ENCODE measurements at places on chromosomes 2 and 18. TPM values are rescaled to one million over a fixed set of nuclear protein-coding genes. Genes with fewer than 3 reads are reported as not detected.

- DNase-seq, result no peak
- H3K4me3 ChIP-seq, result no peak overlapping the region
- no peaks in the 10 kb centered on the region for H3K36me3 ChIP-seq
These were observed 24.1 kb downstream of the GLS start for GRCh38 chr2:190904640-190905261.

ACVR1 gene
- total RNA-seq, result 19.6 TPM

RAB6C gene
- 0.04 TPM for total RNA-seq

GRCh38 chr2:60470340-60470739 lies 83.1 kb downstream of the BCL11A start:
- H3K4me3 ChIP-seq, result no peak overlapping the region
- no peak for DNase-seq
- H3K4me1 ChIP-seq, result peaks cover 24% of the 10 kb centered on the region
- peak overlapping the region; percentile 42 for H3K27ac ChIP-seq
- no peaks in the 10 kb centered on the region for H3K36me3 ChIP-seq

DNA sequence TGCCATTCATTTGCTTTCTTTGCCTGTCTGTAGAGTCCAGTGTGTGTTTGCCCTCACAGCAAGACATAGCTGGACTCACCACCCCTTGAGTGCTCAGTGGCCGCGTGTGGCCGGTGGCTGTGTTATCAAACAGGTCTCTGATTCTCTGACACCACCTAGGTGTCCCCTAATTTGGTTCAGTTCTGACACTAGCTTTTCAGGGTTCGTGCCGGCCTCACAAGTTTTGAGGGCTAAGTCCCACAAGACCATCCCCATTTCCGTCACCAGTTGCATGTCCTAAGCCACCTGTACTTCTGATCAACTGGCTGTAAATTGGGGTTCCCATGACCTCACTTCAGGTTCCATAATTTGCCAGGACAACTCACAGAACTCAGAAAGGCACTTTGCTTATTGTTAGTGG lies 23.5 kb downstream of the NCK2 start:
- peaks cover 14% of the 10 kb centered on the region for H3K4me1 ChIP-seq
- no peak for DNase-seq
- no peak overlapping the region for H3K27ac ChIP-seq
- no peaks in the 10 kb centered on the region for H3K36me3 ChIP-seq
- no peaks in the 10 kb centered on the region for H3K27me3 ChIP-seq
- no peak overlapping the region for H3K4me3 ChIP-seq

DNA sequence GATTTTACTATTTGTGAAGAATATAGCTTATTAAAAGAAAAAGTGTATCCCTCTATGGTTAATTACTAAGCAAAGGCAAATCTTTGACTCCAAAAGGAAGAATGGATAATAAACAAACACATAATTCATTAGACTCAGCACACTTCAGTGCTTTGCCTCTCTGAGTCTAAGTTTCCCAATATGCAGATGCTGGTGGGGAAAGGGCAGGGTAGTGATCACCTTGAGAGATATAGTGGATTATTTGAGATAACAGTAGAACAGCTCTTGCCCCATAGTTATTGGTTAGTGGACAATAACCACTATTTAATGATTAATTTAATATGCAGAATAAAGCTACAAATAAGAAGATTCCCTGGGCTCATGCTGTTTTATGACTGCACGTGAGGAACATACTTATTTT lies 98.2 kb upstream of the SLC8A1 start:
- H3K27me3 ChIP-seq, result no peaks in the 10 kb centered on the region
- no peak for DNase-seq
- H3K4me3 ChIP-seq, result no peak overlapping the region
- no peaks in the 10 kb centered on the region for H3K36me3 ChIP-seq

DNA sequence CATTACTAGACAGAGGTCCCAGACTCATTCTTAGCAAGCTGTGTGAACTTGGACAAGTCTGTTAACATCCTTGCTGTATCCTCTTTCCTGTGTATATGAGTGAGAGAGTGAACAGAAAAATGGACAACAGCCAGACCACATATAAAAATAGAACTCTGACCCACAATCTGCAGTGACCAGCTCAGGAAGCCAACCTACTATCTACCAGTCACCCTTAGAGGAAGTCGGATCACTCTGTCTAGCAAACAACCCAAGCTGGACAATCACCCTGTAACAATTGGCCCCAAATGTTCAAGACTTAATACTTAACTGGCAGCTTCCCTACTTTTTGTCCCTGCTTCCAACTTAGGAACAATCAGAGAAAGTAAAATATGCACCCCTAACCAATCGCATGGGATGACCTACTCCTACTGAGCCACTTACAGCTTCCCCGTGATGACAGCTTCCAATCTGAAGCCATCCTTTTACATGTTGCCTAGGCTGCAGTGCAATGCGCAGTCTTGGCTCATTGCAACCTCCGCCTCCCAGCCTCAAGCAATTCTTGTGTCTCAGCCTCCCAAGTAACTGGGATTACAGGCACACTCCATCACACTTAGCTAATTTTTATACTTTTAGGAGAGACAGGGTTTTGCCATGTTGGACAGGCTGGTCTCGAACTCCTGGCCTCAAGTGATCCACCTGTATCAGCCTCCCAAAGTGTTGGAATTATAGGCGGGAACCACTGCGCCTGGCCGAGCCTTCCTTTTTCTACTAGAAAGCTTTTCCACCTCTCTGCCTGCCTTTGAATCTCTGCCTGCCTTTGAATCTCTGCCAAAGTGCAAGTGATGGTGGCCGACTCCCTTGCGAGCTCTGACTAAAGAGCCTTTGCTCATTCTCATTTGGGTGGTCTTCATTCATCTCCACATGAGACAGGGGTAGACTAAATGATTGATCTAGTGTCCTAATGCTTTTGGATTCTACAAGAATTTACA lies 158.3 kb upstream of the NDUFV2 start:
- H3K4me3 ChIP-seq, result no peak overlapping the region
- H3K27ac ChIP-seq, result no peak overlapping the region
- H3K36me3 ChIP-seq, result no peaks in the 10 kb centered on the region
- H3K4me1 ChIP-seq, result peaks cover 7% of the 10 kb centered on the region
- DNase-seq, result no peak

DNA sequence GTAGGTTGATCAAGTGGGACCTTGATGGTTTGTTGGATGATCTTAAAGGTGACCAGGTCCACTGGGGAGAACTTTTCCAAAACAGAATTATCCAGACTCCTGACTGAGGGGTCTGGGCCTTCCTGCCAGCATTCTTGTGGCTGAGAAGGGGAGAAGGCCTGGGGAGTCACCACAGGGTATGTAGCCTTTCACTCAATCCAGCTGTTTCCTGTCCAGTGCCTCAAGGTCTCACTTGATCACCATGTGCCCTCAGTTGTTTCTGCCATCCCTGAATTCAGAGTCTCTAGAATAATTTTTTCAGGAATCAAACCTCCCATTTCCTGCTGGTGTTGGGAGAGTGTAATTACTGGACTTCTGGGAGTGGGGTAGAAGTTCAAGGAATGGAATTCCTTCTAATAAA lies 54.4 kb upstream of the TANC1 start:
- H3K36me3 ChIP-seq, result no peaks in the 10 kb centered on the region
- DNase-seq, result no peak
- H3K4me1 ChIP-seq, result no peaks in the 10 kb centered on the region

AQP12A gene
- not detected for total RNA-seq

GRCh38 chr2:104638190-104638858 lies 215.6 kb upstream of the POU3F3 start:
- no peak overlapping the region for H3K27ac ChIP-seq
- H3K36me3 ChIP-seq, result no peaks in the 10 kb centered on the region
- no peaks in the 10 kb centered on the region for H3K4me1 ChIP-seq
- no peak overlapping the region for H3K4me3 ChIP-seq
- no peaks in the 10 kb centered on the region for H3K27me3 ChIP-seq

- no peaks in the 10 kb centered on the region for H3K4me1 ChIP-seq
- H3K27me3 ChIP-seq, result peaks cover 12% of the 10 kb centered on the region
- no peak for DNase-seq
- no peaks in the 10 kb centered on the region for H3K36me3 ChIP-seq
- no peak overlapping the region for H3K27ac ChIP-seq
- H3K4me3 ChIP-seq, result no peak overlapping the region
These were observed 150.0 kb downstream of the DYSF start for GRCh38 chr2:71603311-71603811.

DNA sequence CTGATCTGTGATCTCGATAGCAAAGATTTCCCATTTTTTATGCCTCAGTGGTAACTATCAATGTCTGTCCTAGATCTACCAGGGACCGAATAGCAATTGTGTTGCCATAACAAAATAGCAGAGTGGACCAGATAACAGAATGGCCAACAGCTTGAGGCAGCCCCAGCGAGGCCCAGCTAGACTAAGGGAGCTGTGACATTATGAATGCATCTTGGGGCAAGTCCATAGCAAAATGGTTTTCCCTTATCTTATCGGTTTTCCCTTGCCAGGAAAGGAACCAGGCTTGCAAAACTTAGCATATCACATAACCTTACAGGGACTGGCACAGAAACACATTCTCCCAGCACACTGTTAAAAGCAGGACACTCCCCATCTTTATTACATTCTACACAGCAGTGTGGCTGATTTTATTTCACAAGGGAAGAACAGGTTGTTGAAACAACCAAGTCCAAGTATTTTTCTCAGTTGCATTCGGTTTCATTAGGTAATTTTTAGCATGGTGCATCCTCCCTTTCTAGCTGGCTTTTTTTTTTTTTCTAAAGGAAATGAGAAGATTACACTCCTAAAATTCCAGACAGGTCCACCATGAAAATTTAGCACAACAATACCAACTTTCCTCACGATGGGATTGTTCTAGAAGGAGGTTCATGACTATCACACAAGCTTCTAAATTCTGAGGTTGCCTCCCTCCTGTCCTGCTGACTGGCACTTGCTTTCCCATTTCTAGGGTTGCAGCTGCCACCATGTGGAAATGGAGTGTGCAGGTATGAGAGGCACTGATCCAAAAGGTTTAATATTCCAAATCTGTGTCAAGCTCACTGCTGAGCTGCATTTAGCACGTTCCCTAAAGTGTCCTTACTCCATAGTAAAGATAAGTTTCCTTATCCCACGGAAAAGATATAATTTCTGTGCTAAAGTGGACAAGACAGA lies 97.0 kb upstream of the SLC35G4 start:
- H3K4me3 ChIP-seq, result no peak overlapping the region
- DNase-seq, result no peak
- no peaks in the 10 kb centered on the region for H3K4me1 ChIP-seq

- no peaks in the 10 kb centered on the region for H3K36me3 ChIP-seq
- no peaks in the 10 kb centered on the region for H3K27me3 ChIP-seq
- H3K4me3 ChIP-seq, result no peak overlapping the region
- no peak overlapping the region for H3K27ac ChIP-seq
- DNase-seq, result peak; percentile 63
These were observed 46.0 kb downstream of the LRRFIP1 start for GRCh38 chr2:237673130-237674001.

COLEC12 gene
- 23.2 TPM for total RNA-seq

POTEJ gene
- total RNA-seq, result 0.76 TPM

SPIRE1 gene
- 18.9 TPM for total RNA-seq

DNA sequence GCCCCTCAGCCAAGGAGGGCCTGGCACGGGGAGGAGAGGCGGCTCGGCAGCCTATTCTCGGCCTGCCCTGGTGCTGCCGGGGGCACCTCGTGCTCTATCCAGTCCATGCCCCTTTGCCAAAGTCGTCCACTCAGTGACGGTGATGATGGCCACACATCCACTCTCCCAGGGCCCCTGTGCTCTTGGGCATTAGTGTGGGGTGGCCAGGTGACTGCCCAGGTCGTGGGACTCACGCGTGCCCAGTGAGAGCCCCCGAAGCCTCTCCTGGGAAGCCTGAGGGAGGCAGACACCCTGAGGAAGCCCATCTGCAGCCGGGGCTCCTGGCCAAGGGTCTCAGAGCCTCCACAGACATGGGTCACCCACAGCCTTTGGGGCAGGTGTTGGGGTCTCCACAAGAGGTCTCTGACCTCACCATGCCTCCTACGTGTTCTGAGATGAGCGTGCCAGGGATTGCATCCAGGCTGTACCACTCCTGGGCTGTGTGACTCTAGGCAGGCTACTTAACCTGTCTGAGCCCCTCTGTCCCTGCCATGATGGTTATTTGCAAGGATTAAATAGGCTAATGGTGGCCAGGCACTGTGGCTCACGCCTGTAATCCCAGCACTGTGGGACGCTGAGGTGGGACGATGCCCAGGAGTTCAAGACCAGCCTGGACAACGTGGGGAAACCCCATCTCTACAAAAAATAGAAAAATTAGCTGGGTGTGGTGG lies 12.9 kb downstream of the RAMP1 start:
- peak; percentile 2 for DNase-seq
- H3K36me3 ChIP-seq, result no peaks in the 10 kb centered on the region
- peaks cover 4% of the 10 kb centered on the region for H3K4me1 ChIP-seq
- no peak overlapping the region for H3K4me3 ChIP-seq

- no peaks in the 10 kb centered on the region for H3K36me3 ChIP-seq
- no peaks in the 10 kb centered on the region for H3K27me3 ChIP-seq
- peaks cover 12% of the 10 kb centered on the region for H3K4me1 ChIP-seq
- no peak for DNase-seq
- no peak overlapping the region for H3K4me3 ChIP-seq
These were observed 17.0 kb downstream of the ANKRD29 start for GRCh38 chr18:23645568-23646175.

- H3K27me3 ChIP-seq, result no peaks in the 10 kb centered on the region
- no peaks in the 10 kb centered on the region for H3K4me1 ChIP-seq
- H3K27ac ChIP-seq, result no peak overlapping the region
- no peak overlapping the region for H3K4me3 ChIP-seq
- H3K36me3 ChIP-seq, result no peaks in the 10 kb centered on the region
These were observed 12.1 kb upstream of the TRAF3IP1 start for GRCh38 chr2:238308177-238308576.

DNA sequence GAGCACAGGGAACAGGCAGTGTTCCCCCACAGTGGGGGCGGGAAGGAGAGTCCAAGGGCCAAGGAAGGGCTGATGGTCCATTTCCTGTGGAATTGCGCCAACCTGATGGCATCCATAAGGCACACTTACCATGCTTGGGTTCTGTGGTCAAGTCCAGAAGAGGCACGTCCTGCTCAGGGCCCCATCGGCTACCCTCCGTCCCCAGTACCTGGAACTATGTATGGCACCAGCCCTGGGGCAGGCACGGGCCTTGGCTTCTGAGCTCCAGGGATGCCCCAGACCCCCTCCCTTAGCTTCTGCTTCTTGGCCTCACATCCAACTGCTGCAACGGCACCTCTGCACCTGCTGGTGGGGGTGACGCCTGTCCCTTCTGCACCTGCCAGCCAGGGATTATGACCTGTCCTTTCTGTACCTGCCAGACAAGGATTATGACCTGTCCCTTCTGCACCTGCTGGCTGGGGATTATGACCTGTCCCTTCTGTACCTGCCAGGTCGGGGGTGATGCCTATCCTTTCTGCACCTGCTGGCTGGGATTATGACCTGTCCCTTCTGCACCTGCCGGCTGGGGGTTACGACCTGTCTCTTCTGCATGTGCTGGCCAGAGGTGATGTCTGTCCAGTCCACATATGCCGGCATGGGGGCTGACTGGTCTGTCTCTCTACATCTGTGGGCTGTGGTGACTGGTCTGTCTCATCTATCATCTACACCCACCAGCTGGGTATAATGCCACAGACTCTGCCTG lies 45.4 kb upstream of the SNTG2 start:
- no peaks in the 10 kb centered on the region for H3K27me3 ChIP-seq
- H3K4me3 ChIP-seq, result no peak overlapping the region
- H3K36me3 ChIP-seq, result no peaks in the 10 kb centered on the region
- no peak for DNase-seq
- H3K4me1 ChIP-seq, result no peaks in the 10 kb centered on the region

Data from hepatocyte (in vitro differentiated cells).